Body of pancreas (tissue), 4 donors: ENCODE measurements at places on chromosomes 1 and 21.

DNA sequence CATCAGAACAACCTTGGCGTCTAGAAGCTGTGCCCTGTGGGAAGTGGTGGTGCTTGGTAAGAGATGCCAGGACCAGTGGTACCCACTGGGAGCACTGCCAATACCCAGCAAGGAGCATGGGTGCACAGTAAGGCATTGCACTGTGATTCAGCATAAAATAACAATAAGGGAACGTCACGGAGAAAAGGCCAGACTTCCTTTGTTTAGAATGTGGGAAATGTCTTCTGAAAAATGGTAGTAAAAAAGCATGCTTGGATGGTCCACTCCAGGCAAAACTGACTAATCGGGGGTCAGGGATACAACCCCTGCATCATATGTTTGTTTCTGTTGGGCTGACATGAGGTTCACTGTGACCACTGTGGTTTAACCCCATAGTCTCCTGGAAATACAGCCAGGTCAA, 14.7 kb downstream of the METTL18 start:
- no peak for DNase-seq

GRCh38 chr1:62437273-62437940, 558 bp downstream of the USP1 start:
- DNase-seq, result no peak

- no peak for DNase-seq
Measured at GRCh38 chr1:2543543-2544092, 12.6 kb upstream of the TNFRSF14 start.

DNA sequence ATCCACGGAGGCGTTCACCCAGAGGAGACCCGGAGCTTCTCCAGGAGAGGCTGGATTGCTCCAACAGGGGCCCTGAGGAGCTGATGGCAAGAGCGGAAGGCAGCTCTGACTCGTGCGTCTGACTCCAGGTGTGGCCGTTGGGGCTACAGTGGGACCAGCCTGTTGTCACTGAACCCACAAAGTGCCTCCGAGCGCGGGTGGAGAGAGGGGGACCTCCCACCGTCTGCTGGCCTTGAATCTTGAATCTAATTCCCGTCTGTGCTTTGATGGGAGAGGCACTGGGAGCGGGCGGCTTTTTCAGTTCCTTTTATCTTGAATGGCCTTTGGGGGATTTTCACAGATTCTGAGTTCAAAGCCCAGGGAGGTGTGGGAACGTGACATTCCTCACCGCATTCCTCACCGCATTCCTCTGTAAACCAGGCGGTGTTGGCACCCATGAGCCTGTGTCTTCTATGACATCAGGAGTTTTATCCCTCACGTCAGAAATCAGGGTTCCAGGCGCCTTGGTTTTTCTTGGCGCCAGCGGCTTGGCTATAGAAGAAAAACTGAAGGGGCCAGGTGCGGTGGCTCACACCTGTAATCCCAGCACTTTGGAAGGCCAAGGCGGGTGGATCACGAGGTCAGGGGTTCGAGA, 39.2 kb upstream of the COL18A1 start:
- peak; percentile 41 for DNase-seq

- DNase-seq, result peak; percentile 27
Measured at GRCh38 chr1:37473431-37474045, 842 bp upstream of the ZC3H12A start.

DNA sequence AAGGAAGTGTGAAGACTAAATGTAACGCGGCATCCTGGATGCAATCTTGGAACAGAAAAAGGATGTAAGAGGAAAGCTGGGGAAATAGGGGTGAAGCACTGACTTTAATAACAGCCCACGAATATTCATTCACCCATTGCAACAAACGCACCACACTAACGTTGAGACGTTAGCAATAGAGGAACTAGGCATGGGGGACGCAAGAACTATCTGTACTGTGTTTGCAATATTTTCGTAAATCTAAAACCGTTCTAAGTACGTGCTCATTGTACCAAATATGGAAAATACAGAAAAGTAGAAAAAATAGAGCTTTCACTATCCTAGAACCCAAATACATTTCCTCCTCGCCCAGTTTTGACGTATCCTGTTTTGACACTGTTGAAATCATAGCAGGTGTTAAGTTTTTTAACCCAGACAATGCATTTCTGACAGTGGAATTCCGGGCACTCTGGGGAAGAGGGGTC, 3.9 kb downstream of the LAPTM5 start:
- no peak for DNase-seq

- no peak for DNase-seq
Measured at GRCh38 chr1:211896958-211897357, 66.4 kb upstream of the LPGAT1 start.

GRCh38 chr1:159687511-159687910, 26.9 kb downstream of the CRP start:
- no peak for DNase-seq

- no peak for DNase-seq
Measured at GRCh38 chr1:162371611-162372010, 5.0 kb downstream of the SPATA46 start.

DNA sequence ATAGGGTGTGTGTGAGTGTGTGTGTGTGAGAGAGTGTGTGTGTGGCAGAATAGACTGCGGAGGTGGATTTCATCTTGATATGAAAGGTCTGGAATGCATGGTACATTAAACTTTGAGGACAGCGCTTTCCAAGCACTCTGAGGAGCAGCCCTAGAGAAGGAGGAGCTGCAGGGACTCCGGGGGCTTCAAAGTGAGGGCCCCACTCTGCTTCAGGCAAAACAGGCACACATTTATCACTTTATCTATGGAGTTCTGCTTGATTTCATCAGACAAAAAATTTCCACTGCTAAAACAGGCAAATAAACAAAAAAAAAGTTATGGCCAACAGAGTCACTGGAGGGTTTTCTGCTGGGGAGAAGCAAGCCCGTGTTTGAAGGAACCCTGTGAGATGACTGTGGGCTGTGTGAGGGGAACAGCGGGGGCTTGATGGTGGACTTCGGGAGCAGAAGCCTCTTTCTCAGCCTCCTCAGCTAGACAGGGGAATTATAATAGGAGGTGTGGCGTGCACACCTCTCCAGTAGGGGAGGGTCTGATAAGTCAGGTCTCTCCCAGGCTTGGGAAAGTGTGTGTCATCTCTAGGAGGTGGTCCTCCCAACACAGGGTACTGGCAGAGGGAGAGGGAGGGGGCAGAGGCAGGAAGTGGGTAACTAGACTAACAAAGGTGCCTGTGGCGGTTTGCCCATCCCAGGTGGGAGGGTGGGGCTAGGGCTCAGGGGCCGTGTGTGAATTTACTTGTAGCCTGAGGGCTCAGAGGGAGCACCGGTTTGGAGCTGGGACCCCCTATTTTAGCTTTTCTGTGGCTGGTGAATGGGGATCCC, 18.3 kb upstream of the HDAC1 start:
- peak; percentile 19 for DNase-seq

- DNase-seq, result no peak
Measured at GRCh38 chr1:226665505-226666163, 73.4 kb downstream of the ITPKB start.

- no peak for DNase-seq
Measured at GRCh38 chr1:3369446-3370076, 84.9 kb upstream of the ARHGEF16 start.

DNA sequence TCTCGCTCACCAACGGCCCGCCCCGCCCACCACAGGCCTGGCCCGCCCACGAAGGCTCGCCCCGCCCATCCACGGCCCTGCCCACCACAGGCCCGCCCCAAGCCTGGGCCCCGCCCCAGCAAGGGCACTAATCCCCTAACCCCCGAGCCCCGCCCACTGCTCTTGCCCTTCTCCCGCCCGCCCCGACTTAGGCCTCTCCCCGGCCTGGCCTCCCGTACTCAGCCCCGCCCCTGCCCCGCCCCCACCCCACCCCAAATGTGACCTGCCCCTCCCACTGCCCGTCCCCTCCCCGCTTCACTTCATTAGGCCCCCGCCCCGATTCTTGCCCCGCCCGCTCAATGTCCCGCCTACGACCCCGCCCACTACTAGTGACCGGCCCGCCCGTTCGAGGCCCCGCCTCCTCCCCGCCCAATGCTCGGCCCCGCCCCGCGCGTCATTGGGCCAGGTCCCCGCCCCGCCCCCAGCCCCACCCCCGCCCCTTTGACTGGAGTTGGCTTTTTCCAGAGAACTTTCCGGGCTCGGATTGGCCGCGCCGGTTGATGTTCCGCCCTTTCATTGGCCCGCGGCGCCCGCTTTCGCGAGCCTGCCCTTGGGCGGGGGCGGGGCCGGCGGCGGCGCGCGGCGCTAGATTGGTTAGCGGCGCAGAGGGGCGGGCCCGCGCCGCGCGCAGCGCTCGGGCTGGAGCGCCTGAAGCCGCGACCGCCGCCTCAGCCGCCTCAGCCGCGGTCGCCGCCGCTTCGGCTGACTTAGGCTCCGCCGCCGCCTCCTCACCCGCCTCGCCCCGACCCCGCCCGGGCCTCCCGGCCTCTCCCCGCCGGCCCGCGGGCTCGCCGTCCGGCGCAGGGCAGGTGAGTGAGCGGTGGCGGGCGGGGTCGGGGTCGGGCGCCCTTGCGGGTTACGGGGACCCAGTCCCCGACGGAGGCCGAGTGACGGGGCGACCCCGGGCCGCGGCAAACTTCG, at the start of gene PCBP3:
Gene PCBP3 (plus strand): TSS at position 705 of the 960 bp plus-strand sequence. CDS start 206,361 bp downstream, outside the sequence.
- peak; percentile 97 for DNase-seq

- DNase-seq, result no peak
Measured at GRCh38 chr1:109671067-109671466, 3.2 kb downstream of the GSTM2 start.
